ENCODE measurements at places on chromosomes 1 and 21.

DNA sequence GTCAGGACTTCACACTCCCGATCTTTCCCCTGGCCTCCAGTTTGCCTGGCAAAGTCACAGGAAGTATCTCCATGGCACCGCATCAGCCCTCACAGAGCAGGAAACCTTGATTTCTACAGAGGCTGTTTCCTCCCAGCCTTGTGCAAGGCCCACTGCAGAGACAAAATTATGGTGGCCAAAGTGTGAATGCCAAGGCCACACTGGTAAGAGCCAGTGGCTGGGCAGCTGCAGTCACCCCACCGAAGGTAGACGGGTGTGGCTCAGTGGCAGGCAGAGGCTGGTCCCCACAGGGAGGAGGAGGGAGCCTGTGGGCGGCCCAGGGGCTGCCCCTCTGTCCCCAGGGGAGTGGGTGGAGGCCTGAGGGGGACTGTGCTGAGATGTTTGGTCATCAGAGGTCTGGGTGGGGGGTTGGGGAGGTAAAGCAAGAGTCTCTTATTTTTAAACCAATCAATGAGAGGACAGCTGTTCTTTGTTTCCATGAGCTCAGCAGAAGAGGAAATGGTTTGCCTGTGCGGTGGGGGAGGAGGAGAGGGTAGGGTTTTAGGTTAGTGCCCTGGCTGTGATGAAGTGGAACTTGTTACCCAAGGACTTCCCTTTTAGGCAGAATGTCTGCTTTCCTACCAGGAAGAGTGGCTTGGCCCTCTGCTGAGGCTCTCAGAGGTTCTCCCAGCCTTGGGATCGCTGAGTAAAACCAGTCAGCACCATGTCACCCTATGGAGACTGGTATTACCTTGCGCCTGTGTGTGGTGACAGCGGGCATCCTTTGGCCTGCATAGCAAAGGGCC is 18.0 kb upstream of the BTG2 start:
- DNase-seq = peak; percentile 78

DNA sequence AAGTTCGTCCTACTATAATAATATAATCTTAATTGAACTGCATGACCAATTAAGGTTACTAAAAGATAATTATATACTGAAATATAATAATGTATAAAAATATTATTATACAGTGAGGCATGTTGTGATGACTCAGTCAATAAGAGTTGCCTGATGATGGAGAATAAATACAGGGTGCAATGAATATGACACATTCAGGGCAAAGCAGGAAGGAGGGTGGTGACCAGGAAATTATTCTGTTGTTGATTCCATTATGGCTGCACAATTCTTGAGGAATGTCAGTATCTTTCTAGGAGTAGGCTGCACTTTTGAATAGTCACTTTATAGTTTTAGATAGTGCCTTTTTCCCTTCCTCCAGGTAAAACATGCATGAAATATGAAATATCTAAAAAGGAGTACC is 46.4 kb upstream of the RGS21 start:
- no peak for DNase-seq

DNA sequence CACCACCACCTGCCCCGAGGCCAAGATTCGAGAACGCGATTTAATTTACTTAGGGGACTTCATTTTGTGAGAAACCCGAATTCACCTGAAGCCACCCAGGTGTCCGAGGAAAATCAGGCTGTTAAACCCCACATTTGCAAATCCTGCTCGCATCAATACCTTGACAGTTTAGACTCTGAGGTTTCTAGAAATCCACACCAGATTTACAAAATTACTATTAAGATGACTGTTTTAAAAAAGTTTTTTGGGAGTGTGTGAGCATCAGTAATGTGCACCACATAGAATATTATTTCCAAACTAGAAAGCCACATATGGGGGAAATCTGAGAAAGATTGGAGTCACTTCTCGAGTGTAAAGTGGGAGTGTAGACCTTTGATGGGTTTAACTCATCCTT is 685 bp downstream of the RIMKLA start:
- no peak for DNase-seq

DNA sequence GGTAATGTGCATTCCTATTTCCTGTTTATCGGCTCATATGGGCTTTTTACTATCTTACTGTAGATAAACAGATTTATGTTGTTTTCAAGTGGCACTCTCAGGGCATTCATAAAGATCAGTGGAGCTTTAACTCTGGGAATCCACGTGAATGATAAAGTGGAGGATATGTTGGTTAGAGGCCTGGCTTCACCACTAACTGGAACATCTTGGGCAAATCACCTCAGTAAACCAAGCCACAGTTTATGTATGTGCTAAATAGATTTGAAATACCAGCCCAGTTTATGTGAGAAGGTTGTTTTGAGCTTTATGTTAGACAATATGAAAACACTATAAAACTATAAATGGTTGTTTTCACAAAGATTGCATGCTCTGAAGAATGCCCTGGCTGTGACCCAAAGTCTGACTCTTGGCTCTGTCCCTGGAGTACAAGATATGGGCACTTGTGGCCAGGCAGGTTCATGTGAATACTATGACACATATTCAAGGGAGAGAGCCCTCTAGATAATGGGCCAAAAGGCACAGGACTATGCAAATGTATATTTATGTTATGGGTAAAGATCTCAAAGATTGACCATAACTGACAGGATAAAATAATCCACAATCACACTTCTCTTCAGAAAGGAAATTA is 36.7 kb downstream of the FAM163A start:
- no peak for DNase-seq

- DNase-seq = no peak
Measured at GRCh38 chr1:89952605-89953130, 42.2 kb upstream of the ZNF326 start.

DNA sequence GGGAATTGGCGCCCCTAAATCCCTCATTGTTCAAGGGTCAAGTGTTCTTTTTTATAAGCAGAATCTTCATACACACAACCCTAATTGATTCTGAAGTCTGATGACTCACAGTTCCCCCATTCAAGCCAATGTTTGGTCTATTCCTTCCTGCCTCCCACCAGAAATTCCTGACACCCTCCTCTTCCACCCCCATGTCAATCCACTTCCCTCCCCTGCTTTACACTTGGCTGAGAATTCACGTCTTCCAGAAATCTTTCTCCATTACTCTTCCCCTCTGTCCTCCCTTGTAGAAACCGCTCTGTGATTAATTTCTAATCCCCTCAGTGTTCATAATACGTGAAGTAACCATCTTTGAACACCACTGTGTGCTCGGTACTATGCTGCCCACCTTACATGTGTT is 76.2 kb upstream of the CD34 start:
- no peak for DNase-seq

DNA sequence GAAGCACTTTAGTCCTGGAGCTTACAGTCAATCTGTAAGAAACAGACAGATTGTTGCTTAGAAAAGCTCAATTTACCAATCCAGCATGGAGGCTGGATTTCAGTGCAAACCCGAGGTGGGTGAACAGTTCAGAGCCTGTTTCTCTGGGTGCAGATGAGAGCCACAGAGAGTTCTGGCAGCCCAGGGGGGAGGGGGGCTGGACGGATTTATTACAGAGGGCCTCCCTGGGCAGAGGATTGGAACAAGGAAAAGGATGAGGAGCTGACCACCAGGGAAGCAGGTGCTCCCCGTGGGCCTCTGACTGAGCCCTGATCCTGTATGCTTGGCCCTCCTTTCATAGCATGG is 38.0 kb upstream of the EPS8L3 start:
- DNase-seq = no peak

DNA sequence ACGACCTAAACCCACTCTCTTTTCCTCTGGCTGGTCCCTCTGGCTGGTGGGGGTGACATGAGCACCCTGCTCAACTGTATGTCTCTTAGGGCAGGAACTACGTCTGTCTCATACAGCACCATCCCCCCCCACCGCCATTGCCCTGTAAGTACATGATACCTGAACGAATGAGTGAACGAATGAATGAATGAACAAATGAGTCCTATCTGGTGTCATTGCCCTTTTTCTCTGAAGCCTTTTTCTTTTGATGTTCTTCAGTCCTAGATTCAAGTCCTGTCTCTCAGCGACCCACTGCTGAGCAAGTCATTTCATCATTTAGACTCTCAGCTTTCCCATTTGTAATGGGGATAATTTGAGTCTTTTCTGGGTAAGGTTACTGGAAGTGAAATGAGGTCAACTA is 10.8 kb downstream of the MATN1 start:
- no peak for DNase-seq

- no peak for DNase-seq
Measured at GRCh38 chr1:7418442-7419080, 352.5 kb upstream of the VAMP3 start.

- DNase-seq = no peak
Measured at GRCh38 chr21:41833497-41834115, 45.5 kb downstream of the PRDM15 start.

- DNase-seq = peak; percentile 49
Measured at GRCh38 chr1:155261493-155261851, 688 bp downstream of the SCAMP3 start.

GRCh38 chr1:200834383-200834782 is 38.4 kb upstream of the GPR25 start:
- no peak for DNase-seq

DNA sequence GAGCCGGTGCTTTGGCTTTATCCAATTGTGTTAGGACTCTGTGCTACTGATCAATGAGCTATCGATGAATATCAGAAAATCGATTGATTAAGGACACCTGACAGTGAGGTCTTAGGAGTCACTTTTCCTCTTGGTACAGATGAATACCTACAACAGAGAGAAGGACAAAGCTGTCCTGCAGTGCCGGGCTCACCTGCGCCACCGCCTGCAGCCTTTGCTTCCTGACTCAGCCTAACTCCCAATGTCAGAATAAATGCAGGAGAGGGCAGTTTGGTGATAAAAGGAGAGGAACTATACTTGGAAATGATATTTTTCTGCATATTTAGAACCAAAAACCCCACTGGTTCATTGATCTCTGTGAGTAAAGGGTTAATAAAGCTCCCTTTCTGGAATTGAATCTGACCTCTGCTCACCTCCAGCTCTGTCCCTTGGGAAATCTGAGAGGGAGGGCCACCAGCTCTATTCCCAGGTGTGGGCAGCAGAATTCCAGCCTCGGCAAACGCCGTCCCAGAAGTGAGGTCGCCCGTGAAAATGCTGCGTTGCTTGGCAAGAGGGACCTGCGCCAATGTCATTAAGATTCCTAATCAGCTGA is 39.3 kb downstream of the POFUT2 start:
- DNase-seq = no peak

GRCh38 chr1:2314803-2315673 is 76.3 kb downstream of the MORN1 start:
- DNase-seq = peak; percentile 36

GRCh38 chr1:245988393-245989078 is 518.5 kb downstream of the SMYD3 start:
- no peak for DNase-seq

DNA sequence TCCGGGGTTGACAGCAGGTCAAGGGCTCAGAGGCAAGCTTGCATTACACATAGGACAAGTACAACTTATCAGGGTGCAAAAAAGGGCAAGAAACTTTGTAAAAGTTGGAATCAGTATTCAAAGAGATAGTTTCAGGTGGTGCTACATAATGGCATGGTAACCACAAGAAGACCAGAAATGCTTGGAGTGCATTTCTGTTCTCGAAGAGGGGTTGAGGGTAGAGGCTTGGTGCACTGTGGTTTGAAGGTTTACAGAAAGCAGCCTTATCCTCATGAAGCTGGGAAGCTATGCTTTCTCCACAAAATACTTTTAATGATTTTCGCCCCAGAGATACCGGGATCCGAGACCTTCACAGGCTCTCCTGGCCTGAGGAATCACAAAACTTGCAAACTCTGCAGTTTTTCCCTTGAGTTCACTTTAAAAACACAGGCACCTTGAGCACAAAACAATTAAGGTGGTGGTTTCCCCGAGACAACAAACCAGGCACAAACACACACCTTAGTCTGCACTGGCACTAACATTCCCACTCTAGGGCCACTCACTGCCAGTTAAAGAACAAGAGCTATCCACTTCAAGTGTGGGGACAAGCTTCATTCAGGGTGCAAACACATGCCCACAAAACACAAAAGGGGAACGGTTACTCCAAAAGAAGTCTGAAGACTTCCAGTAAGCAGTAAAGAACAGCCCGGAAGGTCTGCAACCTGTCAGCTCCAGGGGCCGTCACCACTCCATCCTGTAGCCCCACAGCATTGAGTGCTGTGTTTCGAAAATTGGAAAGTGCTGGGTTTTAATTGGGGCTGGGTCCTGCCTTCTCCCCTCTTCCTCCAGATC is 29.8 kb upstream of the NFIA start:
- DNase-seq = no peak

DNA sequence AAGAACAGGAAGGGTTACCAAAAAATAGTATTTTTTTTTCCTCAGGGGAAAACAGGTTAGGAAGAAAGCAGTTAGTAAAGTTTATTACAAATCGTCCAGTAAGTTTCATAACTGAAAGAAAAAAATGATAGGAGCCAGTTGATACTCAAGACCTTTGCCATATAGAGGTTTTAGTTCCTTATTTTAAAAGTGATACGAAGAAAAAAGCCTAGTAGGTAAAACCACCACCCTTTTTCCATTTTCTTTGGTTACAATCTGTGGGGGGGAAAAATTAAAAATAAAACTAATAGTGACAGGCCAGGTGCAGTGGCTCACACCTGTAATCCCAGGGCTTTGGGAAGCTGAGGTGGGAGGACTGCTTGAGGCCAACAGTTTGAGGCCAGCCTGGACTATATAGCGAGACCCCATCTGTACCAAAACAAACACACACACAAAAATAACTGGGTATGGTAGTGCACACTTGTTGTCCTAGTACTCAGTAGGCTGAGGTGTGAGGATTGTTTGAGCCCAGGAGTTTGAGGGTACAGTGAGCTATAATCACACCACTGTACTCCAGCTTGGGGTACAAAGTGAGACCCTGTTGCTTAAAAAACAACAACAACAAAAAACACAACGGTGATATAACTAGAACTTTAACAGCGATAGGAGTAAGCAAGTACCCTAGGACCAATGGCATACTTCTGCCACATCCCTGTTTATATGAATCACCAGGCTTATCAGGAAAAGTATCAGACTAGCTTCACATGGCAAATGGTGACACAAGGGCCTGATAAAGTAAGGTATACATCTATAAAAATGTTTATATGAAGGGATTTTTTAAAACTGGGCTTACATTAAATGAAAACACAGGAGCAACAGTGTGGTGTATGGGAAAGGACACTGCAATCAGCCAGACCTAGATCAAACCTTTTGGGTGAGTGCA is 5.4 kb downstream of the TMEM59 start:
- DNase-seq = no peak

GRCh38 chr1:237910834-237911233 is 20.1 kb upstream of the ZP4 start:
- DNase-seq = no peak

- peak; percentile 13 for DNase-seq
Measured at GRCh38 chr1:58047265-58047858, 499.2 kb downstream of the OMA1 start.

GRCh38 chr1:10796029-10796944 is at the start of gene CASZ1:
Gene CASZ1 (minus strand): TSS chr1:10796646. CDS start chr1:10693889, 102,757 bp downstream.
- no peak for DNase-seq

GRCh38 chr1:184379111-184379752 is 7.6 kb upstream of the C1orf21 start:
- DNase-seq = no peak

- DNase-seq = no peak
Measured at GRCh38 chr21:34191876-34192275, 118.5 kb downstream of the MRPS6 start.

Measured in stimulated activated CD4-positive, alpha-beta T cell treated with anti-CD3 and anti-CD28 coated beads, Interleukin-1b, Interleukin-23, amount 100 ng/mL, for 48 hours (primary cell).